A549 treated with dexamethasone at 1 μM for 4 hours (cell line): ENCODE measurements at places on chromosomes 4 and X. TPM values are rescaled to one million over a fixed set of nuclear protein-coding genes. Genes with fewer than 3 reads are reported as not detected.

The NIPAL1 gene
- 0.39 to 1.0 TPM (median 0.68 TPM) in 5 replicates for total RNA-seq

The ZMAT1 gene
- 0.01 to 0.02 TPM in 2 of 5 replicates, not detected in the others for total RNA-seq

The RADX gene
- total RNA-seq, result 0.05 to 0.17 TPM (median 0.12 TPM) in 4 of 5 replicates, not detected in the other

The DMRTC1 gene
- total RNA-seq, result not detected in 5 replicates

The ELMOD2 gene
- total RNA-seq, result 10.3 to 14.9 TPM (median 11.0 TPM) in 5 replicates

The GPC3 gene
- 0.16 TPM in 1 of 5 replicates, not detected in the others for total RNA-seq

The CENPVL1 gene
- not detected in 5 replicates for total RNA-seq

The DCAF4L1 gene
- 0.07 to 0.15 TPM (median 0.13 TPM) in 5 replicates for total RNA-seq

The PAGE4 gene
- not detected in 5 replicates for total RNA-seq

The CNKSR2 gene
- total RNA-seq, result 2.0 to 2.9 TPM (median 2.7 TPM) in 5 replicates

The SOX3 gene
- total RNA-seq, result not detected in 5 replicates

The SORCS2 gene
- 3.8 to 5.8 TPM (median 5.0 TPM) in 5 replicates for total RNA-seq

The DDIT4L gene
- 0.16 to 0.27 TPM (median 0.24 TPM) in 5 replicates for total RNA-seq

The GABRE gene
- 7.8 to 16.7 TPM (median 15.6 TPM) in 5 replicates for total RNA-seq
